ENCODE measurements at places on chromosomes 13 and 19.

DNA sequence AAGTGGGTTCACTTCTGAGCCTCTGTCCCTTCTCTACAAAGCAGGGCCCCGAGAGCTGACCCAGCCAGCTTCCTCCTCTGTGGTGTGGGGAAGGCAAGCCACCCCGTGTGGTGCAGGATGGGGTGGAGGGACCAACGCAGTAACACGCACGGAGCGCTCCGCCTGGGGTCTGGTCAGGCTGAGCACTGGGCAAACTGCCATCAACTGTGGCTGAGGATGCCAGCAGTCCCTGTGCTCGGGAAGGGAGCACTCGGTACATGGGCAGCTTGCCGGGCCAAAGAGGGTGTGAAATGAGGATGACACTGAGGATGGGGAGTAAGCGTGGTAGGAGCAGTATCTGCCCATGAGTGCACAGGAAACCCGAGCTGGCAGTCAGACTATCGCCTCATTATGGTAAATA is 7.6 kb upstream of the GMIP start:
- no peak for DNase-seq

GRCh38 chr13:83692800-83693199 is 189.5 kb downstream of the SLITRK1 start:
- no peak for DNase-seq

GRCh38 chr13:24911133-24911908 is 147.4 kb downstream of the RNF17 start:
- no peak for DNase-seq

DNA sequence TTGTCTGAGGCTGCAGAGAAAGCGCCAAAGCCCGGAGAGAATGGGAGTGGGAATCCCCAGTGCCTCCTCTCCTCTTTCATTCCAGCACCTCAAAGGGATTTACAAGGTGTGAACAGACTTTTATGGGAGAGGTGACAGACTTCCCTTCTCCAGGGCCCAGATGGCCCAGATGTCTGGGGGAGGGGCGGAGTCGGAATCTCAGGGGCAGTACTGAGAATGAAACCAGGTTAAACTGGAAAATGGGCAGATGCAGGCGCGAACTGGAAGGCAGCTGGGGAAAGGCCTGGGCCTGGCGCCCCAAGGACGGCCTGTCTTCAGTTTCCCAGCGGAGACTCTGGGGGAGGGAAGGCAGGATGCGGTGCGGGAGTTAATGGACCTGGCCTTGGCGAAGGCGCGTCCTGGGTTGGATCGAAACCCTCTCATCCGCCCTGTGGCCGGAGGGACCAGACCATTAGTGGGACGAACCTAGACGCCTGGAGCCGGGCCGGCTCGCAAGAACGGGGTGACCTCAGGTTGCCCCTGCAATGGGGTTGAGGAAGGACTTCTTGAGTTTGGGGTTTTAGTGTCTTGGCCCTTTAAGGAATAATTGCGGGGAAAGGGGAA is 592 bp upstream of the TRIP10 start:
- DNase-seq = no peak

GRCh38 chr19:50547385-50548190 is 20.6 kb downstream of the LRRC4B start:
- no peak for DNase-seq

- DNase-seq = no peak
Observed at GRCh38 chr19:4567584-4568071, 8.1 kb upstream of the SEMA6B start.

GRCh38 chr13:24252136-24252535 is 57.2 kb upstream of the C1QTNF9 start:
- DNase-seq = no peak

- DNase-seq = no peak
Observed at GRCh38 chr13:36919171-36919832, 736 bp downstream of the SMAD9 start.

DNA sequence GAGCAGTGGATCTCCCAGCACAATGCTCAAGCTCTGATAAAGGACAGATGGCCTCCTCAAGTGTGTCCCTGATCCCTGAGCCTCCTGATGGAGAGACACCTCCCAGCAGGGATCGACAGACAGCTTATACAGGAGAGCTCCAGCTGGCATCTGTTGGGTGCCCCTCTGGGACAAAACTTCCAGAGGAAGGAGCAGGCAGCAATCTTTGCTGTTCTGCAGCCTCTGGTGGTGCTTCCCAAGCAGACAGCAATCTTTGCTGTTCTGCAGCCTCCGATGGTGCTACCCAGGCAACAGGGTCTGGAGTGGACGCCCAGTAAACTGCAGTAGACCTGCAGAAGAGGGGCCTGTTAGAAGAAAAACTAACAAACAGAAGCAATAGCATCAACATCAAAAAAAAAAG is 349.3 kb upstream of the SPRY2 start:
- no peak for DNase-seq

DNA sequence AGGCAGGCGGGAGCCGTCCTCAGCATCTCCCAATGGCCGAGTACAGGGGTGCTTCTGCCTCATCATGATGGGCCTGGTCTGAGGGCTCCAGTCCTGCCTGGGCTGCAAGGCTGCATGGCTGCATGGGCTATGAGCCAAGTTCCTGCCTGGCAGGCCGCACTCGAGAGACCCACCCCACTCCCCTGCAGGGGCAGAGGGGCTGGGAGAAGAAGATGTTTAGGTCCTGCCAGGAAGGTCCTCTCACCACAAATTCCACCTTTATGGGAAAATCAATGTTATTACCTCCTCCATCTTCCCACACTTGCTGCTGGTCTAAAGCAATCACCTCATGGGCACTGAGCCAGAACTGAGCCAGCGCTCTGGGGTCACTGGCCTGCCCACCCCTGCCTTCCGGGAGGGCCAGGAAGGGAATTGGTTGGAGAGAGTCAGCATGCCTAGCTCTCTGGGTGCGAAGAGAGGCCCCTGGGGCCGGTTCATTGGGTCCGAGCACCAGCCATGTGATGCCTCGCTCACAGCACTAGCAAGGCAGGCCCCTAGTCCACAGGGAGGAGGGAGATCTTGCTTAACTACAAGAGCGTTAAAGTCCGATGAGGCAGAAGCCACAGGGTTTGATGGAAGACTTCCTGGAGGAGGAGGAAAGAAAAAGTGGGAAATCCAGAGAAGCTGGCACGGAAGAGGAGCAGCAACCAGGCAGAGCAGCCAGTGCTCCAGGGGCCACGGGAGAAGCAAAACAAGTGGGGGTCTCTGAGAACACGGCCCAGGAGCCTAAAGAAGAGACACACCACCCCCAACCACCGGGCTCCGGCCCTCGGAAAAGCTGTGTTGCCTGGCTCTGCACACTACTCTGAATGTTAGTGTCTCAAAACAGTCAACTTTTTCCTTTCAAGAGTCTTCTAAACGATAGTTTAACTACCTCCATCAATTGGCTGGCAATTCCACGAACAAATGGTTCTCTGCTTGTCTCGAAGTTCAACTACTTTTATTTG is 63.1 kb downstream of the CEBPG start:
- peak; percentile 12 for DNase-seq

GRCh38 chr13:101626925-101627555 is 174.6 kb downstream of the ITGBL1 start:
- no peak for DNase-seq

- no peak for DNase-seq
Observed at GRCh38 chr19:15623711-15624318, 8.8 kb downstream of the CYP4F8 start.

- peak; percentile 31 for DNase-seq
Observed at GRCh38 chr19:46115396-46116106, 8.9 kb downstream of the IGFL3 start.

DNA sequence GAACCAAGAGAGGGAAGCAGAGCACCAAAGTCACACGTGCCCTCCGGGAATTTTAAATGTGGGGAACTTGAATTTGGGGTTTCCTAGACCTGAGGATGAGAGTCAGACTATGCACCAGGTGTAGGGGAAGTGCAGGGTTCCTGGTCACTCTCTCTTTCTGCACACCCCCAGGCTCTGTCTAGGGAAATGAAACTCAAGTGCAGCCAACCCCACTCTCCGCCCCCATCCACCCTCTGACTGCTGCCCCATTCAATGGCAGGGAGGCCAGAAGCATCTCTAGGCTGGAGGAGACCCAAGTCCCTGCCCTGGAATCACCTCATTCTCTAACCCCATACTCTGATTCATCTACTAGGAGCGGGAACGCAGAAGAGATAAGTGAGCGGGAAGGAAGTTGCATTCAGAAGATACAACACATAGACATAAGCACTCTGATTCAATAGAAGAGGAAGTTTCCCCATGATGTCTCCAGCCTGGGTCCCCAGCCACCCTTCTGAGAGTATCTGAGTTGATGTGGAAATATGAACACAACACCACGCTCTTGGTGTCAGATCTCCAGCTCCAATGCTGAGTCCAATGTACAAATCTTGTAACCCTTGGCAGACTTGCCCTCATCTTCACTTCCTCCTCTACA is 4.7 kb upstream of the SIGLEC14 start:
- no peak for DNase-seq

DNA sequence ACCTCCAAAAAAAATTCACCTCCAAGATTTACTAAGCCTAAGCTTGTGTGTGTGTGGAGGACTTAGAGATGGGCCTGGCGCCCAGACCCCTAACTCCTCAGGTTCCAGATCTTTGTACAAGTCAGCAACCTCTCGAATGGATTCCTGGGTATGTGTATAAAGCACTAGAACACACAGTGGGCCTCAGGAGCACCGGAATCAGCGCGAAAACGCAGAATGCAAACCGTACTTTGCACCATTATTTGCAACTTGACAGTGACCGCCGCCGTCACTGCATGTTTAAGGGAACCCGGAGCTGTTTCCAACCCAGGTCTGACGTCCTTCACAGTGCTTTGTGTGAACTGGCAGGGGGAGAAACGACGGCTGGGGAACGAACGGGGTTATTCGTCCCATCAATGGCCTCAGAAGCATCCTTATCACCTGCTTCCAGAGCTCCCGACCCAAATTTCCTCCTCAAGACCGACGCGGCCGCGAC is 688 bp downstream of the ZNF606 start:
- DNase-seq = no peak

DNA sequence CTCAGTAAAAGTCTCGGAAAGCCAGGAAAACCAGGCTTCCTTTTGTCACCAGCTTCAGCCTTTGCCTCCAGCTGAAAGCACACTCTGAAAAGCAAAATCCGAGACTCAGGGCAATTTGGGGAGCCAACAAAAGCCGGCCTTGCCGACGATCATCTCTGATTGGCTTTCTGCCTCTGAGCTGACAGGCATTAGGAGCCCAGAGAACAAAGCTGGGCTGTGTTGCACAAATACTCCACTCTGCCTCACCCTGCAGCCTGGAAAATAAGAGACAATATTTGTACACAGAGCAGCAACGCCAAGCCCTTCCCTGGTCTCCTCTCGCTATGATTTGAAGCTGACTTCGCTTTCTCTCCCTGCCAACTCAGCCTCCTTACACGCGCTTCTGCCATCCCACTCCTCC is 46.9 kb downstream of the CACNA1A start:
- DNase-seq = no peak

DNA sequence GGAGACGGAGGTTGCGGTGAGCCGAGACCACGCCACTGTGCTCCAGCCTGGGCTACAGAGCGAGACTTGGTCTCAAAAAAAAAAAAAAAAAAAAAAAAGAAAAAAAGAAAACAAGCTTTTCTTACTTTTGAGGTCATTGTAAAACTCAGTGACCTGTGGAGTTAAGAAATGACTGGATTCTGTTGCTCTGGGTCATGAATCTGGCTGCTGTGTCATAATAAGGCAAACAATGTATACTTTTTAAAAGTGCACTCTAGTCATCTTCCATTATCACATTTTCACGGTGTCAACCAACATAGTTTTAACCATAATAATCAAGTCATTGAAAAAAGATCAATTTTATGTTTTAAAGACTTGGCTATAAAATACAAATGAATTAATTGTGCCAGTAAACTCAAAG is 1186.6 kb downstream of the DIAPH3 start:
- no peak for DNase-seq

GRCh38 chr13:91017669-91018053 is 329.8 kb upstream of the MIR17HG start:
- DNase-seq = no peak

GRCh38 chr19:38151242-38151641 is 72.8 kb downstream of the DPF1 start:
- no peak for DNase-seq

DNA sequence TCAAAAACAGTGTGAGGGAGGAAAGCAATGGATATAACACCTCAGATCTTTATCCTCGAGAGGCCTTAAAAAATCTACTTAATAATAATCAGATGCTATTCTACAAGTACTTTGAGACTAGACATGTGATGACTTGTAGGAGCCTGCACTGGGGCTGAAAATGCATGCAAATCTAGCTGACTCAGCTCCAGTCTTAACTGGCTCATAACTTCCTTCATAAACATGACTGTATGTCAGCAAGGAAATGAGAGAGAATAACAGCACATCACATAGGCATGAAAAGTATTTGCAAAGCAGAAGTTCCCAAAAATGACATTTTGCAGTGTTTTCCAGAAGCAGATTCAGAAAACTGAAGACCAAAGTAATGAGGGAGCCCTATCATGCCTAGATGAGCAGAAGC is 38.1 kb downstream of the PSG5 start:
- no peak for DNase-seq

DNA sequence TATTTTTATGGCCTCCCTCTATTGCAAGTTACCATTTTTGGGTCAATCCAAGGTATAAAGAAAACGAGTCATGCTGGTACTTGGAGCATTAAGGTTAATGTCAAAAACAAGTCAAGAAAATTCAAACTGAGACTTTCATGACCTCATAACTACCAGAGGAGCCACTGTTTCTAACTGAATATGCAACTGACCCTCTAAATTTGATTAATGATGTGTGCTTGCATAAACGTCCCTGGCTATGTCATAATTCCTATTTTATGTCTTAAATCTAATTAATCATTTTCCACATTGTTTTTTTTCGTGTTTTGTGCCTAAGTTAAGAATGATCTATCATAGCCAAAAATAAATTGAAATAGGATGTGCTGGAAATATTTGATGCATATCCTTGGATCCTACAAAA is 396.7 kb upstream of the GPC6 start:
- no peak for DNase-seq

DNA sequence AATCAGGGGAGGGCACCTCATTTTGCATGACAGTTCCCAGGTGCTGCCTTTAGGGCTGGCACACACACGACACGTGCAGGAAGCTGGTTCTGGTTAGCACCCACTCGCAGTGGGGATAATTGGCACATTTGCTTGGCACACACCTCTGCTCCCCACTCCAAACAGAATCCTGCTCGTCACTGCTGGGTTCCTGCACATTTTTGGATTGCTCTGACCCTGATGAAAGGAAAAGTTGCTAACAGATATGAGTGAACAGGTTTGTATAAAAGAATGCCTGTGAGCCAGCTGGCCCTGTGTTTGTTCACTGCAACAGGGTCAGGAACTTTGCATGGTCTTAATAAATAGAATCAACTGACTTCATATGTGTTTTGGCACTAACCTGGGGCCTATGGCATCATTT is 1500.4 kb downstream of the EFNB2 start:
- DNase-seq = no peak

DNA sequence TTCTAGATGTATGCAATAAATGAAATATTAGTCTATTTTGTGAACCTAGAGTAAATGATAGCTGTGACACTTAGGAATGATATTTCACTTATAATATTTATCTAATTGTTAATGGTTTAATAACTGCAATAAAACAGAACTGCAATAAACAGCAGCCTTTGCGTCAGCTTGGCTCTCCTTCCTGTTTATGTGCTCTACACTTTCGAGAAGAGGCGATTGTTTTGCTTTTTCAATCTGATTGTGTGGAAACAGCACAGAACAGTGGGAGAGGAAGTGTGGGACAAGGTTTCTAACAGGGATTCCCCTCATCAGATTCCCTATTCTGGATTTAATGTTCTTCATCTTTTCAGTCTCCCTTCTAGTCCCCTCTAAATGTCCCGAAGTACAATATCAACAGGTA is 17.3 kb upstream of the TRPC4 start:
- no peak for DNase-seq
